Right lobe of liver (tissue), 6 donors: ENCODE measurements at places on chromosomes 11 and 22. TPM values are rescaled to one million over a fixed set of nuclear protein-coding genes. Genes with fewer than 3 reads are reported as not detected.

GRCh38 chr11:75763846-75764245, 4.7 kb upstream of the DGAT2 start:
- no peak overlapping the region for H3K27ac ChIP-seq
- no peak overlapping the region for H3K4me3 ChIP-seq
- peaks cover 38% of the 10 kb centered on the region for H3K4me1 ChIP-seq
- H3K36me3 ChIP-seq: no peaks in the 10 kb centered on the region
- no peaks in the 10 kb centered on the region for H3K27me3 ChIP-seq

DNA sequence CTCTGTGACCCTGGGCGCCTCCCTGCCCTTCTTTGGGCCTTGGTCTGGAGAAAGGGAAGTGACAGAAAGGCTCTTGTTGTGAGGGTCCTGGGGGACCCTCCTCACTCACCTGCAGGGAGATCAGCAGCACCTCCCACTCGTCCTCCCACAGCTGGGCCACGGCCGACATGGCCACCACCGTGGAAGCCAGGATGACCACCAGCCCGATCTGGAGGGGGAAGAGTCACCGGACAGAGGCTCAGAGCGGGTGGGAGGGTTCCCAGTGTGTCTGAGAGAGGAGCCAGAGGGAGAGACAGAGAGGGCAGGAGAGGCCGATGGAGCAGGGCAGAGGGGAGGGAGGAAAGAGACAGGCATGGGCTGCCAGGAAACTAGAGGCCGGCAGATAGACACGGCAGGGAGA, 16.8 kb upstream of the KLHL35 start:
- H3K27ac ChIP-seq: no peak overlapping the region
- no peak overlapping the region for H3K4me3 ChIP-seq
- no peaks in the 10 kb centered on the region for H3K27me3 ChIP-seq
- no peaks in the 10 kb centered on the region for H3K36me3 ChIP-seq

DNA sequence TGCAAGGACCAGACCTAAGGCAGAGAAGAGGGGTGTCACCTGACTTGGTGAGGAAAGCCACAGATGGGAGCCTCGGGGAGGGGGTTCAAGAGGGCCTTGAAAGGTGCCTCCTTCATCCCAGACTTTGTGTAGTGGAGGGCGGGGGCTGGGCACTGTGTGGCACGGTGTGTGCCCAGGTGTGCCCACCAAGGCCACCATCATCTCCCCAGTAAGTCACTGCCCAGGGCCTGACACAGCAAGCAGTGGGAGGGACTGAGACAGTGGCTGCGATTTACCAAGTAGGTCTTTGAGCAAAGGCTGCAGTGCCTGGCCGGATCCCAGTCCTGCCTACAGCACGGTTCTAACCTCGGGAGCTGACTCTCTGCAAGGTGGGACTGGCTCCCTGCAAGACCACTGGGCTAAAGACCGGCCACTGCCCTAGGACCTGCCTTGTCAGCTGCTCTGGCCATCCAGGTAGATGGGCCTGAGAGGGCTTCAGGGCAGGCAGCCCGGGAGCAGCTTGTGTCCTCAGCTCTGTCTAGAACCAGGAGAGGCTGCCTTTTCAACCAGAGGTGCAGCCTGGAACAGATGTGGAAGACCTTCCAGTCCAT, 1.4 kb downstream of the OSM start:
- H3K4me3 ChIP-seq: no peak overlapping the region
- no peaks in the 10 kb centered on the region for H3K36me3 ChIP-seq
- H3K27ac ChIP-seq: peak overlapping the region; percentile 59
- no peaks in the 10 kb centered on the region for H3K27me3 ChIP-seq

- no peak overlapping the region for H3K4me3 ChIP-seq
- no peak for DNase-seq
- no peak overlapping the region for H3K27ac ChIP-seq
- no peaks in the 10 kb centered on the region for H3K36me3 ChIP-seq
Measured at GRCh38 chr22:20503816-20504215, 3.6 kb upstream of the MED15 start.

GRCh38 chr11:130029137-130029536, 26.5 kb upstream of the PRDM10 start:
- no peaks in the 10 kb centered on the region for H3K27me3 ChIP-seq
- no peaks in the 10 kb centered on the region for H3K36me3 ChIP-seq

DNA sequence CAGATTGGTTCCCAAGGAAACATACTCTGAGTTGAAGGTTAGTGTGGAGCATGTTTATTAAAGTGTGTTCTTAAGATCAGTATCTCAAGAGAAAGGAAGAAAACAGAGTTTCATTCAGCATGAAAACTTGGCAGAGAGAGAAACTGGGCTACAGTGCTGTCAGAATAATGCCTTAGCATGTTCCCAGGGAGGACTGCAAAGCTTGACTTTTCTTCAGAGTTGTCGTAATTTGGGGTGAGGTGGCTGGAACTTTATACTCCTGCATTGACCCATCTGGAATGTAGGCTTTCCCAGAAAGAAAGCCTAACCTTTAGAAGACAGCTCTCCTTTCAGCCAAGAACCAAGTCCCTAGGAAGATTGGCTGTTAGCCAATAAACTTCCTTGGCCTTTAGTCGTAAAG, 190.8 kb upstream of the CNTN5 start:
- H3K27me3 ChIP-seq: no peaks in the 10 kb centered on the region
- H3K4me3 ChIP-seq: no peak overlapping the region
- DNase-seq: no peak
- H3K4me1 ChIP-seq: no peaks in the 10 kb centered on the region
- no peak overlapping the region for H3K27ac ChIP-seq
- H3K36me3 ChIP-seq: no peaks in the 10 kb centered on the region

DNA sequence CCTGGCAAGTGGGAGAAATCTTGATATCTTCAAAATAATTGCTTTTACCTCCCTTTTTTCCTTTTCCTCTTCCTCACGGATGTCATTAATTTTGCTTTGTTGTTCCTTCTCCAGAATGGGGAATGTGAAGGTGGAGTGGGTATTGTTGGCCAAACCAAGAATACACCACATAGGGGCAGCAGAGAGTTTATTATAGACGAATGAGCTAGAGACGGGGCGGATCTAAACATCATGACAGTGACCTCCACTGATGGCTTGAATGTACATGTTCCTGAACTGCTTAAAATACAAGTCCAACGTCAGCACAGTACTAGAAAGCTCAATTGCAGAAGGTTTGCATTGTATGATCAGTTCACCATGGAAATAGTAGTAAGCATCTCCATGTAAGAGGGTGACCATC, 122.3 kb upstream of the SNX19 start:
- DNase-seq: no peak
- no peaks in the 10 kb centered on the region for H3K27me3 ChIP-seq
- H3K27ac ChIP-seq: no peak overlapping the region
- no peak overlapping the region for H3K4me3 ChIP-seq
- H3K36me3 ChIP-seq: no peaks in the 10 kb centered on the region

DNA sequence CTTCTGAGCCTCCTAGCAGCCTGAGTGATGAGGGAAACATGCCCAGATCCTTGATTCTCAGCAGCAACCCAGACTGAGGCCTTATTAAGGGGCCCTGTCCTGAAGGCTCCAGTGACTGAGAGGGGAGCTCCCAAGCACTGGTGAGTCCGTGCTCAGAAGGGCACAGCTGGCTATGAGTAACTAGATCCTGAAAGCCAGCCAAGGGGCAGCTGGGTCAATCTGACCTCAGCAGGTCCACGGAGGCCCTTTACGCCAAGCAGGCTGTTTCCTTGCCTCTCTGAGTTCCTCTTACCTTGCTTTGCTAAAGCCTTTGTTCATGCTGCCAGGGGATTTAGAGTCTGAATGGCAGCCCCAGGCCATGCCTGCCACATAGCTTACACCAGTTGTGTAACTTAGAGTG, 19.3 kb upstream of the MIEF1 start:
- no peaks in the 10 kb centered on the region for H3K4me1 ChIP-seq
- H3K36me3 ChIP-seq: no peaks in the 10 kb centered on the region
- DNase-seq: no peak

GRCh38 chr11:3796346-3796745, 1.0 kb downstream of the NUP98 start:
- H3K4me1 ChIP-seq: peaks cover 13% of the 10 kb centered on the region
- peak overlapping the region; percentile 98 for H3K4me3 ChIP-seq
- DNase-seq: no peak
- no peak overlapping the region for H3K27ac ChIP-seq
- H3K27me3 ChIP-seq: no peaks in the 10 kb centered on the region
- H3K36me3 ChIP-seq: no peaks in the 10 kb centered on the region

The SLC25A18 gene
- total RNA-seq: 42.4 TPM

The DRAP1 gene
- 37.7 TPM for total RNA-seq

The THOC5 gene
- total RNA-seq: 14.7 TPM

The IL17REL gene
- not detected for total RNA-seq

The FADS3 gene
- total RNA-seq: 15.0 TPM
